Activated T-cell treated with anti-CD3 and anti-CD28 coated beads, Interleukin-2, amount 50 U/mL, for 72 hours (primary cell): ENCODE measurements at places on chromosomes 2 and 18. TPM values are rescaled to one million over a fixed set of nuclear protein-coding genes. Genes with fewer than 3 reads are reported as not detected.

- no peak for DNase-seq
- peak overlapping the region; percentile 44 for H3K4me3 ChIP-seq
- H3K4me1 ChIP-seq, result peaks cover 24% of the 10 kb centered on the region
- no peaks in the 10 kb centered on the region for H3K27me3 ChIP-seq
- H3K36me3 ChIP-seq, result no peaks in the 10 kb centered on the region
Observed at GRCh38 chr2:143083636-143084035, 45.6 kb upstream of the ARHGAP15 start.

GKN2 gene
- not detected for total RNA-seq

DNA sequence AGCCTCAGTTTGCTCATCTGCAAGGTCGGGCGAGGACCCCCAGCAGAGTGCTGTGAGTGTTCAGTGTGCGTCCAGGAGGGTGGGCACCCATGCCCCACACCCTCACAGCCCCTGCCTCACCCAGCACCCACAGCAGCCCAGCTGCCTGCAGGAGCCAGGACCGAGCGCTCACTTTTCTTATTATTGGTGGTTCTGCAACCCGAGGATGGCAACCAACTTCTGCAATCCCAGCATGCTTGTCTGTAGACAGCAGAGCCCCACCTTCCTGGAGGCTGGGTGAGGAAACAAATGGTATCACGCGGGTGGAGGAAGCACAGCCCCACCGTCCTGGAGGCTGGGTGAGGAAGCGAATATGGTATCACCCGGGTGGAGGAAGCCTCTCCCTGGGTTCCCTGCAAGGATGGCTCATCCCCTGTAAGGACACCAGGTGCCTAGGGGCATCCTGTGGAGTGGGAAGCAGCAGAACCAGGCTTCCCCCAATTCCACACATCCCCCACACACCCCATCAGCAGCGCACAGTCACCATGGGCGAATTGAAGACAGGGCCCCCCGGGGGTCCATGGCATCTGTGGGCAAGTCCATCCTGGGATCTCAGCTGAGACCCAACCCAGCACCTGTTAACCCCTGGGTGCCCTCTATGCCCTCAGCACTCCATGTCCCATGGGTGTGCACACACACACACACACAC lies 220.5 kb upstream of the RAB6C start:
- H3K27ac ChIP-seq, result no peak overlapping the region
- H3K36me3 ChIP-seq, result no peaks in the 10 kb centered on the region
- H3K4me3 ChIP-seq, result no peak overlapping the region
- H3K4me1 ChIP-seq, result no peaks in the 10 kb centered on the region
- peaks cover 9% of the 10 kb centered on the region for H3K27me3 ChIP-seq
- DNase-seq, result no peak

DNA sequence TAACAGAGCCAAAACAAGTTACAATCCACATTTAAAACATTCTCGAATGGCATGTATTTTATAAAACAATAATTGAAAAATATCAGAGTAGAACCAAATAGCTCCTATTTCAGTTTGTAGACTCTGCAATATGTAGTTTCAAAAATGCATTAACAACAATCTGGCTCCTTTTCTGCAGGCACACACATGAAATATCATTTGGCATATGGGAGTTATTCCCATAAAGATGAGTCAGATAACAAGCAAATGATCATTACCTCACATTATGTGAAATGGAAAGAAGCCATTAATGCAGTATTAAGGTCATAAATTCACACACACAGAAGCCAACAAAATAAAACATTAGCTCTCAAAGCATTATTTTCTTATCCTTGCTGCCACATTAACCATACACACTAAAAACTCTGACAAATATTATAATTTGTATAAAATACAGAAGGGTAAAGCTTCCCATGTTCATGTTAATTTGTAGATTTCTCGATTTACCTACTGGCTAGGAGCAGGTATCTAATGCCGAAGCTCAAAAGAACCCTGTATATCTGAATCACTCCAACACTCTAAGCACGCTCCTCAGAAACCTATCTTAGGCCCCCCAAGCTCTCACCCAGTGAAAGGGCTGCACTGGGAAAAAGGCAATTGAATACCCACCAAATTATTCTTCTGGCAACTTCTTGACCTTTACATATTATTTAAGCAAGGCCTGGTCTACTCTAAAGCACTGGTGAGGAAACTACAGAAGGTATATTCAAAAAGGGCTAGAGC lies 13.8 kb downstream of the NBAS start:
- H3K4me3 ChIP-seq, result no peak overlapping the region
- DNase-seq, result no peak
- no peaks in the 10 kb centered on the region for H3K36me3 ChIP-seq
